Left forelimb (tissue), 1 donor: ENCODE measurements at places on chromosomes 4 and X.

GRCh38 chr4:47017081-47017480 is 14.3 kb upstream of the GABRB1 start:
- no peak for DNase-seq

DNA sequence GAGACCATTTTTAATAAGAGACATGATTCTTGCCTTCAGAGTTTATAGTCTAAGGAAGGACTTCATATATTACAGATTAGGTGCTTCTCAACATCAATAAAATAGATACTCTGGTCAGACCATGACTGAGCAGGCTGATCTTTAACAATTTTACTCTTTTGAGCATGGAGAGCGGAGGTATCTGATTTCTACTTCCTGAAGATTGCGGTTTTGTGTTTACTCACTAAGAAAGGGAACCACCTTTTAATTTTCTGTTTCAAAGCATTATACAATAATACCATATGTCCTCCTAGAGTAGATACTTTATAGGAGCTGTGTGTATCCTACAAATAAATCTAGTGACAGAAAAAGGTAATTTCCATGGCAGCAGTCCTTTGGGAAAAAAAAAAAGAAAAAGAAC is 12.5 kb downstream of the MORC4 start:
- no peak for DNase-seq

- no peak for DNase-seq
Observed at GRCh38 chr4:93764639-93765246, 63.8 kb upstream of the ATOH1 start.

GRCh38 chrX:17359500-17359899 is 15.5 kb upstream of the NHS start:
- no peak for DNase-seq

DNA sequence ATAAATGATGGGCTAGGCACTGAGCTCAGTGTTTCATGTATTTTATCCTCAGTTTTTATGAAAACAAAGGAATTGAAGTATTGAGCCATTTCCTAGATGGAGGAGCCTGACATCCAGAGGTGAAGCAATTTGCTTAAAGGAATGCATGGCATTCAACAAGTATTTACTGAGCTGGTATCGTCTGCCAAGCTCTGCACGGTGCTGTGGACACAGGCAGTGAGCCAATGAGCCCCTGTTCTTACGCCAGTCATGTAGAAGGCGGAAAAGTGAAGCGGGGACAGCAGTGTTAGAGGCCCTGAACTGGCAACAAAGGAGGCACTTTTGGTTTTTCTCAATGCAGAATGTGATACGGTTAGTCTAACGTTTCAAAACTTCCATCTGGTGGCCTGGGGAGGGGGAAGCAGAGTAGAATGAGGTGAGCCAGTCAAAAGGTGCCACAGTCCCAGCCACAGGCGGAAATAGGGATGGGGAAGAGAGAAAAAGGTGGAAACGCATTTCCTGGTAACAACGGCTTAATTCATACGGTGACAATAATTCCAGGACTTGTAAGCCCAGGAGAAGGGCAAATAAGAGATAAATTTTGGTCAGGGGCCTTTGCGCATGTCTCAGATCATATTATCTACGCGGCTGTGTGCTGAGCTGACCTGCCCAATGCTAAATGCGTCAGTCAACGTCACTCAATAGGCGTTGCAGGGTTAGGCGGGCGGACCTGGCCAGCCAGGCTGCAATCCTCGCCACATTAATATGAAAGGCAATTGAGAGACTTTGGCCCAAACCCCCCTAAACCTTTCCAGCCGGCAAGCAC is 133.9 kb downstream of the AFAP1 start:
- DNase-seq: peak; percentile 57

DNA sequence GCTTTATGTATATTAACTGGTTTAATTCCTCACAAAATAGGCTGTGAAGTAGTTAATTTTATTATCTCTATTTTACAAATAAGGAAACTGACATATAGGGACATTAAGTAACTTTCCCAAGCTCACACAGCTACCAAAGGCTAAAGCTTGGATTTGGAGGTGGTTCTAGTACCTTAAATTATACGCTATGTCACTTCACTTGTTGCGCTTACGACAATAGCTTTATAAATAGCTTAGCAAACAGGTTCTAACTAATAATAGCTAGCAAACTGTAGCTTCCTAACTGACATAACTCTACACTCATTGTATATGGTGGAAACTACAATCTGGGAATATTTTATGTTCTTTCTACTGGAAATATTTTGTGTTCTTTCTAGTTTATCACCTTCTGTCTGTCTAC is 666.4 kb upstream of the CPEB2 start:
- no peak for DNase-seq

DNA sequence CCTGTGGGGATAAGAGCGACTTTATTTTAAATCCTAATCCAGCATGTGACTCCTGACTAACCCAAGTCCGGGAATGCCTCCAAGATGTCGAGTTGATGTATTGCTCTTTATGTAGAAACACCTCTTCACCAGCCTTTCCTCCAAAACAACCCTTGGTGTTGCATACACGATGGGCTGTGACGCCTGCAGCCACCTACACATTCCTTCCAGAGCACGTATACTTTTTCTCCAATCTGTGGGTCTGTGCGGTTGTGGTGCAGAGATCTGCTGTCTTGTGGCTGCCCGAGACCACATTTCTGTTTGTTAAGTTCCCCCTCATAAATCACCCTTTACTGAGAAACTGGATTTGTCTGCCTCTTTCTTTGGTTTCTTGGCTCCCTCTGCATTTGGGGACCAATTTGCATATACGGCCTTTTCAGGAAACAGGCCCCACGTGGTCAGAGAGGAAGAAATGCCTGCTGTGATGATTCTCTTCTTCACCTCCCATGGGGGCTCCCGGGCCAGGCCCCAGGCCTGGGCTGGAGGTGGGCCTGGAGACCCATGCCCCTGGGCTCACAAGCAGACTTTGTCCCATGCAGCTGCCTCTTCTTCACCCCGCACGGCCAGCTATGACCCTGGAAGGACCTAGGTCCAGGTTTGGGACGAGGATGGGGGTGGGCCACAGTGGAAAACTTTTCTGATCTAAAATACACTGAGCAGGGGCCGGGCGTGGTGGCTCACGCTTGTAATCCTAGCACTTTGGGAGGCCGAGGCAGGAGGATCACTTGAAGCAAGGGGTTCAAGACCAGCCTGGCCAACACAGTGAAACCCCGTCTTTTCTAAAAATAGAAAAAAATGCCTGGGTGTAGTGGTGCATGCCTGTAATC is 21.4 kb upstream of the AFAP1 start:
- no peak for DNase-seq

DNA sequence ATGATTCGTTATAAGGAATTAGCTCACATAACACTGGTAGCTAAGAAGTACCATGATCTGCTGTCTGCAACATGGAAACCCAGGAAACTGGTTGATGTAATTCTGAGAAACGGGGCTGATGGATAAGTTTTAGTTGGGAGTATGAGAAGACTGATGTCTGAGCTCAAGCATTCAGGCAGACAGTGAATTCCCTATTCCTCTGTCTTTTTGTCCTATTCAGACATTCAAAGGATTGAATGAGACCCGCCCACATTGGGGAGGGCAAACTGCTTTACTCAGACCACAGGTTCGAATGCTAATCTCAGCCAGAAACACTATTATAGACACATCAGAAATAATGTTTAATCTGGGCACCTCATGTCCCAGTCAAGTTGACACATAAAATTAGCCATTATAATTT is 515.5 kb downstream of the STPG2 start:
- no peak for DNase-seq

GRCh38 chr4:158170691-158171561 is 1.9 kb downstream of the GASK1B start:
- DNase-seq: peak; percentile 69

DNA sequence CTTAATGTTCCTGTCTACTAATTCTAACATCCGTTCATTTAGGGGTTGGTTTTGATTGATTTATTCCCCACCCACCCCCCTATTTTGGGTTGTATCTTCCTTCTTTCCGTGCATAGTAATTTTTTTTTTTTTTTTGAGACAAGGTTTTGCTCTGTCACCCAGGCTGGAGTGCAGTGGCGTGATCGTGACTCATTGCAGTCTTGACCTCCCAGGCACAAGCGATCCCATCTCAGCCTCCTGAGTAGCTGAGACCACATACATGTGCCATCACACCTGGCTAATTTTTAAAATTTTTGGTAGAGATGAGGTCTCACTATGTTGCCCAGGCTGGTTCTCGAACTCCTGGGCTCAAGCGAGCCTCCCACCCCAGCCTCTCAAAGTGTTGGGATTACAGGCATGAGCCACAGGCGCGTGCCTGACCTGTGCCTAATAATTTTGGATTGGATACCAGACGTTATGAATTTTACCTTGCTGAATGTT is 79.9 kb downstream of the ZFX start:
- no peak for DNase-seq

DNA sequence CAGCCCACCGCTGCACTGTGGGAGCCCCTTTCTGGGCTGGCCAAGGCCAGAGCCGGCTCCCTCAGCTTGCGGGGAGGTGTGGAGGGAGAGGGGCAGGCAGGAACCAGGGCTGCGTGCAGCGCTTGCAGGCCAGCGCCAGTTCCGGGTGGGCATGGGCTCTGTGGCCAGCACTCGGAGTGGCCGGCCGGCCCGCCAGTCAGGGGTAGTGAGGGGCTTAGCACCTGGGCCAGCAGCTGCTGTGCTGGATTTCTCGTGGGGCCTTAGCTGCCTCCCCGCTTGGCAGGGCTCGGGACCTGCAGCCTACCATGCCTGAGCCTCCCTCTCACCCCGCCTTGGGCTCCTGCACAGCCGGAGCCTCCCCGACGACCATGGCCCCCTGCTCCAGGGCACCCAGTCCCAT is 45.2 kb downstream of the RXFP1 start:
- no peak for DNase-seq

DNA sequence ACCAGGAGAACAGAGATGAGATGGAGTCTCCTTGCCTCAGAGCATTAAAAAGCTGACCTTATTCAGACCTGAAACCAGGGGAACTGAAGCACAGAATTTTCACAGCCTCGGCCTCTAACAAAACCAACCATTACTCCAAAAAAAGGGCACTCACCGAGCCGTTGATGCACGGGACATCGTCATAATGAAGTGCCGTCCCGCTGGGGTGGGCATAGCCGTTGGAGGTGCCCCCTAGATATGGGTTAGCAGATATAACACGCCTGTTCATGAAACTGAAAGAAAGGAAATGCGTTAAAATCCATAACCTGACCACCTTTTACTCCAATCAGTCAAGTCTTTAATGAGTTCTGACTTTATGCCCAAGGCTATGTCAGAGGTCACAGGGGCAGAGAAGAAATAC is 153.6 kb downstream of the AFAP1 start:
- peak; percentile 33 for DNase-seq

DNA sequence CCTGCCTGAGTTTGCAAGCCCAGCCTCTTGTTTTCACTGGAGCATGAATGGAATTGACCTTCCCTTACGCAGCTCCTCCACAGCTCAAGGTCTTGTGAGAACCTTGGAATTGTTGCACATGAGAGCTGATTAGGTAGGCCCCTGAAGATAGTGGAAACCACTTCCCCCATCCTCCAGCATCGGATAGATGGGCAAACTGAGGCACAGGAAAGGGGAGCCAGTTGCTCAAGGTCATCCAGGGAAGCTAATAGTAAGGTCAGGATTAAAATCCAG is 27.2 kb downstream of the PJA1 start:
- DNase-seq: no peak

GRCh38 chr4:54908763-54909162 is 216.6 kb downstream of the KDR start:
- no peak for DNase-seq

- no peak for DNase-seq
Observed at GRCh38 chr4:161664740-161665139, 499.1 kb downstream of the FSTL5 start.

GRCh38 chrX:71182871-71183270 is 38.2 kb downstream of the NLGN3 start:
- DNase-seq: no peak

GRCh38 chr4:26594778-26595177 is 10.9 kb downstream of the TBC1D19 start:
- DNase-seq: no peak

- DNase-seq: no peak
Observed at GRCh38 chr4:84673475-84674240, 90.7 kb downstream of the CDS1 start.

DNA sequence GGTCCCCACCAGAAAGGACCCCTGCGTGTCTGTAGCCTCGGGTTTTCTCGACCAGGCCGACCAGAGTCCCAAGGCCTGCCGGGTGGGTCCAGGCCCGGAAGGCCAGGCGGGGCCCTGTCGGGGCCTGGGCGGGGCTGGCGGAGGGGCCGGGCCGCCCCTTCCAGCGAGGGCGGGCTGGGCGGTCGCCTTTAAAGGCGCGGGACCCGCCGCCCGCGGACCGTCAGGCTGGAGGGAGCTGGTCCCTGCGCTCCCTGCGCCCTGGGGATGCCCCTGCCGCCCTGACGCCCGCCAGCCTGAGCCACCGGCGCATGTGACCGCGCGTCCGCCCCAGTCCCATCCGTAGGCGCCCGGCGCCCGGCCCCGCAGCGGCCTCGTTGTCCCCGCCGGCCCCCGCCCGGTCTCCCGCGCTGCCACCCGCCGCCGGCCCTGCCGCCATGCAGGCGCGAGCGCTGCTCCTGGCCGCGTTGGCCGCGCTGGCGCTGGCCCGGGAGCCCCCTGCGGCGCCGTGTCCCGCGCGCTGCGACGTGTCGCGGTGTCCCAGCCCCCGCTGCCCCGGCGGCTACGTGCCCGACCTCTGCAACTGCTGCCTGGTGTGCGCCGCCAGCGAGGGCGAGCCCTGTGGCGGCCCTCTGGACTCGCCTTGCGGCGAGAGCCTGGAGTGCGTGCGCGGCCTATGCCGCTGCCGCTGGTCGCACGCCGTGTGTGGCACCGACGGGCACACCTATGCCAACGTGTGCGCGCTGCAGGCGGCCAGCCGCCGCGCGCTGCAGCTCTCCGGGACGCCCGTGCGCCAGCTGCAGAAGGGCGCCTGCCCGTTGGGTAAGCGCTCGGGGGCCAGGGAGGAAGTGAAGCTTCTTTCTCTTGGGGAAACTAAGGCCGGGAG is at the start of gene HTRA3:
Gene HTRA3 (plus strand): TSS at position 220 of the 883 bp plus-strand sequence. CDS start 215 bp downstream, at position 435.
- peak; percentile 78 for DNase-seq

- no peak for DNase-seq
Observed at GRCh38 chr4:53748328-53748772, 157.1 kb upstream of the LNX1 start.

- DNase-seq: no peak
Observed at GRCh38 chr4:36053930-36054329, 190.4 kb downstream of the ARAP2 start.

DNA sequence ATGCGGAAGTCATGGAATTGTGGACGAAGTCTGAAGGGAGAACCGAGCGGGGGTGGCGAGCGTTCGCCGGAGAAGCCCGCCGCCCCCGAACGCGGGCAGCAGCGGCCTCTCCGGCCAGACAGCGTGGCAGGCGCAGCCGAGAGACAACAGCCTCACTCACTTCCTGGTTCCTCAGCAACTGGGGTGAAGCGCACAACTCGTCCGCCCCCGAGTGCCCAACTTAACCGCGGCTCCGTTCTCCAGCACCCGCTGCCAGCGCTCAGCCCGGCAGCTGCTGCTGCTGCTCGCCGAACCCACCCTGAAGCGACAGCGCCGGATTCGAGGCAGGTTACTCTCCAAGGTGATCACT is 68.0 kb downstream of the NOCT start:
- peak; percentile 82 for DNase-seq

GRCh38 chr4:41258783-41259182 is 2.1 kb downstream of the UCHL1 start:
- DNase-seq: no peak

- no peak for DNase-seq
Observed at GRCh38 chr4:33262824-33263223, 2542.7 kb downstream of the PCDH7 start.

- DNase-seq: no peak
Observed at GRCh38 chrX:41025926-41026701, 59.1 kb upstream of the USP9X start.
